ENCODE measurements at places on chromosomes 1 and 21.

DNA sequence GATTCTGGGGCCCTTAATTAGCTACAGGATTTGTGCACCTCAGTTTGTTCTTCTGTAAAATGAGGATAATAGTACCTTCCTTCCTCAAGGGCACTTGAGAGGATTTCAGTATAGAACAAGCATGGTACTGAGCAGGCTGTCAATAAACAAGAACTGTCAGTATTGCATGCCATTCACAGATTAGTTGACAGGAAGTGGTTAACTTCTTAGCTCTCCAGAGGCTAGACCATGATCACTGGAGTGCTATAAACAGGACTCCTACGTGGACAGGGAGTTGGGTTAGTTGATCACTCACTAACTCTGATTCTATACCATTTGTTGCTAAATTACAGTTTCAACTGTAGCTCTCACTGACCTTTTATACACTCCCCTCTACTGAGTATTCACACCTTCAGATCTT is 126.2 kb upstream of the DAB1 start:
- no peak for DNase-seq

- DNase-seq = no peak
These were observed 1.5 kb downstream of the RPS6KA1 start for GRCh38 chr1:26530895-26531598.

- no peak for DNase-seq
These were observed 17.9 kb downstream of the CSRP1 start for GRCh38 chr1:201488830-201489589.

DNA sequence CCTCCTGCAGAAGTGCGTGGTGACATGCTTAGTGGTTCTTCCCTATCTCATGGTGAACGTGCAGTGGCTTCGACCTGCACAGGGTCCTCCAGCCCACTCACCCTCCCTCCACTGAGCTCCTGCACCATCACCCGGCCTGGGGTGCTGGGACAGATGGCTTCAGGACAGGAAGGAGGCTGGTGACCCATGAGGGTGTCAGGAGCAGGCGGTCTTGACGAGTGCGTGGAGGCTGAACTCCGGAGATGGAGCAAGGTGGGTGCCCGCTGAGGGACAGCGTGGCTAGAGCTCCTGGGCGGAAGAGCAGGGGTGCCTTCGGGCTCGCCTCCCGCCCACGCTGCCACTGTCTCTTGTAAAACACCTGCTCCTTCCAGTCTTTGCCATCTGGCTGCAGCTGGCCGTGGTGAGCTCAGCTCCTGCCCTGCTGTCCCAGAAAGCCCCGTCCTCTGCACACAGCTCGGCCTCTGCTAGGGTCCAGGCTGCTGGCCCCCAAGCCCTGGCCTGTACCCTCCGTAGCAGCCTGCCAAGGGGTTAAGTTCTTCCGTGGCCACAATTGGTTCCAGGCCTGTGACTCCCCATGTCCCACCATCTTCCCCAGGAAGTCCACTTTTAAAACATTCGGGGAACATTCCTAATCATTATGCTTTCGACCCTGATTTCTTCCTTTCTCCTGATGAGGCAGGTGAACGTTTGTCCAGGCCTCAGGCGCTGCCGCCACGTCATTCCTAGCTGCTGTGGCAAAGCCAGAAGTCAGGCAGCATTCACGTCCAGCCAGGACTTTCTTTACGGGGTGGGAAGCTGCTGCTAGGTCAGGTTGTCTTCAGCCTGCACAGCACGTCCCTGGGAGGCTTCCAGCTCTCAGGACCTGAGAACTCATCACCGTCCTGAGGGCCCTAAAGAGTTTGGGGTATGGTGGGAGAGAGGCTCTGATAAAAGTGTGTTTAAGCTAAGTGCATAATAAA is 8.1 kb downstream of the KRTAP10-1 start:
- no peak for DNase-seq

DNA sequence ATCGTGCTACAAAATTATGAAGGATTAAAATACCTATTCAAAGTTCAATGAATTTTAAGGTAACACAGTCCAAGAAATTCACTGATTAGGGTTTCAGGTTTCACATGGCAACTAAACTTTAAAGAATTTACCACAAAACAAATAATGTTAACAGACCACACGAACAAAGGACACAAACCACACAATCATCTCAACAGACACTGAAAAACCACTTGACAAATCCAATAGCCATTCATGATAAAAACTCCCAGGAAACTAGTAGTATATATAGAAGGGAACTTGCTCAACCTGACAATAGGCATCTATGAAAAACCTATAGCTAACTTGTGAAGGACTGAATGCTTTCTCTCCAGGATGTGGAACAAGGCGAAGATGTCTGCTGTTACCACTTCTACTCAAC is 21.1 kb upstream of the SH2D5 start:
- no peak for DNase-seq

GRCh38 chr21:44440241-44441040 is 14.9 kb upstream of the LRRC3 start:
- no peak for DNase-seq

DNA sequence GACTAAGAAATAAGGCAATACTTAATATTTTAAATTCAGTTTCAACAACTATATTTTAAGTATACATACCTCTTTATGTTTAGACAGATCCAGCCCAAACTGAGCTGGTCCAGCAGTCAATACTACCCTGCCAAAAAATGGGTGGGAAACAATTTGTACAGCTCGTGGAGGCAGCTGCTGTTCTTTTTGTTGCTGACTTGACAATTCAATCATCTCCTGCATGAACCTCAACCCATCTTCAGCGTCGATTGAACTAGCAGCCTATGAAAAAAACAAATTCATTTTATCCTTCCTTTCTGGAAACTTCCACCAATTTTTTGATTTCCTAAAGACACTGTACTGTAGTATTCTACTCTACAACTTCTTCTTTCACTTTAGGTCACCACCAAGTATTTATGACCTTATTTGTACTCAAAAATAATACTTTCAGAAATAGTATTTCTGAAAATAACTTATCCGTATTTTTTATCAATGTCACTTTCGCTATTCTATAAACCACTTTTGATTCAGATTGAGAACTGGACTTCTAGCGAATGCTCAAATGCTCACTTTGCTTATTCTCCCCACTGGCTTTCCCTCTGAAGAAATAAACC is 46.5 kb downstream of the EDEM3 start:
- no peak for DNase-seq

GRCh38 chr1:65625528-65625927 is 167.2 kb upstream of the PDE4B start:
- no peak for DNase-seq

DNA sequence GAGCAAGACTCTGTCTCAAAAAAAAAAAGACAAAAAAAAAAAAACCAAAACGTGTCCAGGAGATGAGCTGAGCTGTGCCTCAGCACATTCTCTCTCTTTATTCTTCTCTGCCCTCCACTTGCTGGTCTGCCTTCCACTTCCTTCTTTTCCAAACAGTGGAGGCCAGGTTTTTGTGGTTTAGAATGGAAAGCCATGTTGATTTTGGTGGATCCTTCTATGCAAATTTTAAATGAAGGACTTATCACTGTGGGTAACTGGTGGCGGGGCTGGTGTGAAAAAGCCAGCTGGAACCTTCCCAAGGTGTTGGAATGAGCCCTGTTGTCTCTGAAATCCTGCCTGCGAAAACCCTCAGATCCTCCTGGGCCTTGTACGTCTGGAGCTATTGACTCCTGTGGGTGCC is 61.9 kb downstream of the PTPRU start:
- DNase-seq = no peak

DNA sequence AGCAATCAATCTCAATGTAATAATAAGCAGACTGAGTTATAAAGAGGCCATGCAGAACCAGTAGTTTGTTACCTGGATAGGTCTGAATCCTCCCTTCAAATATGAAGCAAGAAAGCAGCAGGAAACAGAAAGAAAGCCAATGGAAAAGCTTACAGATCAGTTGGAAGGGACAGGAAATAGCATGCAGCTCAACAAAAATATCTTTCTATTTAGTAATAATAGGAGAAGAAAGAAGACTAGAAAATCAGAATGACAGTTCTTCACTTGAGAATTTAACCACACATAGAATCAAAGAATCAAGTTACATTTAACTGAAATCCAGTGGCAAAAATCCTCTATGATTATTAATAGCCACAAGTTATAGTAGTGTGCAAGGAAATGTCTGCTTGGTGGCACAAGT is 194.4 kb downstream of the EIF4G3 start:
- DNase-seq = peak; percentile 14

GRCh38 chr1:180135535-180135934 is 19.1 kb upstream of the QSOX1 start:
- no peak for DNase-seq

DNA sequence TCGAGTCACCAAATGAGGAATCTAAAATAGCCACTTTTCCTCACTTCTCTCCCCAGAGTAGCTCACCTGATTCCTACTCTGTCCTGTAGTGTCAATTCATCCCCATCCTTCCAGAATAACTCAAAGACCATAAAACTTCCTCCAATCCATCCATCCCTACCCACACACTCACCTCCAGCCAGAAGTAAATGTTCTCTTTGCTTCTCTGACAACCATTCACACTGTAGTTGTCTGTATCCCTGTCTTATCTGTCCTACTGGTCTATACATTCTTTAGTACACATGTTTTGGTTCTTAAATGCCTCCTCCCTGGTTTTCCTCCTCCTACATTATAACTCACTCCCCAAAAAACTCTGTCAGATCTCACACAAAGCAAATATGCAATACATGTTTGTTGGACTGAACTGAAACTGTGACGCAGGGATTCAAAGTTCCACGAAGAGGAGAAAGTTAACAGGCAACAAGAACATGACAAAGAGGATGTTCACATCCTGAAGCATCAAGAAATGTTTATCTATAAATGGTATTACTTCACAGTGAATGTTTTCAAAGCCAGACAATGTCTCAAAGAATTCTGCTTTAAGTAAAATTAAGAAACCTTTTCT is 11.0 kb downstream of the TP53BP2 start:
- DNase-seq = no peak

DNA sequence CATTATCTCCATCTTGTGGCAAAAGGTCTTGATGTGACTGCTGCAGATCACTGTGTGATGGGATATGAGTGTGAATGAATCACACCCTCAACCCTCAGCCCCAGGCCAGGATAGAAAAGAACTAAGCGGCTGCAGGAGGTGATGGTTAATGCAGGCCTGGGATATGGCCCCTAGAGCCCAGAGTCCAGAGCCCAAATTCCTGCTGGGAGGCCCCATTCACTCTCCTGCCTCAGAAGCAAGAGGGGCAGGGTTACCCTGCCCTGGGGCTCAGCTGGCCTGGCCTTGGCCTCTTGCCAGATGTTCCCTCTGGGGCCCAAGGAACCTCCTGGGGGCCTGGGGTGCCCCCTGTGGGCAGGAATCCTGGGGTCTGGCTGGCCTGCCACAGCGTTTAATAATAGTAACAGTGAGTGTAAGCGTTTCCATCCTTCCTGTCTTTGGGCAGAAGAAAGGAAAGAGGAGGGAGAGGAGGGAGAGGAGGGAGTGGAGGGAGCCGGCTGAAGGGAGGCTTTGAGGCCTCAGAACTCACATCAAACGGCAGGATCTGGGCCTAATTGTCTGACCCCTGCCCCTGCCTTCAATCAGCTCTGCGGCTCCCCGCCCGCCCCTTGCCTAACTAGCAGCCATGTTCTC is 26.2 kb downstream of the DMAP1 start:
- no peak for DNase-seq

- no peak for DNase-seq
These were observed 125.1 kb downstream of the CYYR1 start for GRCh38 chr21:26447932-26448475.

DNA sequence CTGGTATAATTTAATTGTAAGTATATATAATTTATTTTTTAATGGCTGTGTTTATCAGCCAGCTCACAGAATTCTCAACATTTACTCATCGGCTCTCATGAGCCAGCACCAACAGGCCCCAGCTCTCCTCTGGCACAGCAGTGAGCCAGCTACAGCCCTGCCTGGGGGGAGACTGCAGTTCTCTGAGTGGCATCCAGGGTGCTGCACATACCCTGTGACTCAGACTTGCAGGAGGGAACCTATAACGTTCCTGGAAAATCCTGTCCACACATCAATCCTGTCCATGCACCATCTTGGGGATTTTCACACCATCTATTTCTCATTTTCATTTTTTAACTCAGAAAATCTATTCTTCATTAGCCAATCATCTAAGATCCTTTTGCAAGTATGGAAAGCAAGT is 36.5 kb downstream of the FHAD1 start:
- DNase-seq = no peak

GRCh38 chr1:151549199-151549598 is 9.1 kb downstream of the TUFT1 start:
- DNase-seq = no peak

Data from SW 1271 (cell line).